Immature natural killer cell (primary cell): ENCODE measurements at places on chromosomes 1 and 21.

DNA sequence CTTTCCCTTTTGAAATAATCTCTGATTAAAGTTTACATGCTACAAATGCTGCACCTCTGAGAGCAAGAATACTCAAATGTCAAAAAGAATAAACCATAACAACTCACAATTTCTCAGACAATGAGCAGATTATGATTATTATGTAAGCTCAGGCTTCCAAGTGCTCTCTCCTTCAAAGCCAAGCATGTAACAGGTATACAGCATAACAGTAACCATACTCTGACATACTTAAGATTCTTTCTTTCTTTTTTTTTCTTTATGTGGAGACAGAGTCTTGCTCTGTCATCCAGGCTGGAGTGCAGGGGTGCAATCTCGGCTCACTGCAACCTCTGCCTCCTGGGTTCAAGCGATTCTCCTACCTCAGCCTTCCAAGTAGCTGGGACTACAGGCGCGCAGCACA, 155.4 kb downstream of the EIF4G3 start:
- no peak for DNase-seq

DNA sequence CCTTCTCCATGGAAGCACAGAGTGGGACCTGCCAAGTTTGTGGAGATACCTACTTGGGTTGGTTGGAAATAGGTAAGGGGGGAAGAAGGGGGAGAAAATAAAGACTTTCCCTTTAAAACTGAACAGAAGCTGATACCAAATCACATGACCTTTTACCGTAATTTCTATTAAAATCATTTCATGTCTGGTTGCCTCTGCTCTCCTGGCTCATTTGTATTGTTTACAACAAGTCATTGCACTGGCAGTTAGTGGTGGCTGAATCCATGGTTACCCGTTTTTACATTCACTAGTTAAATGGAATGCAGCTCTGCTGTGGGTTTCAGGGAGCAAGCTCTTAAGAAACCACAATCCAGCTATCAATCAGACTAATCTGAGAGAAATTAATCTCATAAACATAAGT, 353.7 kb upstream of the ESRRG start:
- DNase-seq = no peak

DNA sequence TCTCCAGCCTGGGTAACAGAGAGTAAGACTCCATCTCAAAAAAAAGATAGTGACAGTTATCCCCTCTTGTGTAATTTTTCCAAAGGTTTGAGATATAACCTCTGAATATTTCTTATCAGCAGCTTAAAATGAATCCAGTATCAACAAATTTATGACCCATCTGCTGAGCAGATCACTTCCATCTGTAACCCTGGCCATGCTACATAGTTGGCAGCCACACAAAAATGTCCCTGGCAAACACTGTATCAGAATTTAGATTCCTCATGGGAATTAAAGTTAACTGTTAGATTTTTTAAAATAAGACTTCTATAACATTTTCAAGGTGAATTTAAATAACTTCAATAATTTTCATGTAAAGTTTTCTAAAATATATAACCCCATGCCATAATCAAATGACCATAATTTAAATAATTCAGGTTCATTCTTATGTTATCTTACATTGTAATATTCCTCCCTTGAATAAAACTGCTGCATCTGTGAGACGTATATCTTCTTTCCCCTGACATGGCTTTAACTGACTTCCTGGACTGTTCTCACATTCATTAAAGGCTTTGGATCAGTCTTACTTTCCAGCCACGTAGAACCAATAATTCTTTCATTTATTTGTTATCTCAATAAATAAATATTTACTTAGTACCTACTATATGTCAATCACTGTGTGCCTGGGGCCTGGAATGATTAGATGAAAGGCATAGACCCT, 5.3 kb upstream of the PRPF38B start:
- DNase-seq = no peak

GRCh38 chr1:93625582-93626327, 55.9 kb downstream of the BCAR3 start:
- no peak for DNase-seq

GRCh38 chr1:1889090-1889750, 1.7 kb downstream of the GNB1 start:
- DNase-seq = no peak

DNA sequence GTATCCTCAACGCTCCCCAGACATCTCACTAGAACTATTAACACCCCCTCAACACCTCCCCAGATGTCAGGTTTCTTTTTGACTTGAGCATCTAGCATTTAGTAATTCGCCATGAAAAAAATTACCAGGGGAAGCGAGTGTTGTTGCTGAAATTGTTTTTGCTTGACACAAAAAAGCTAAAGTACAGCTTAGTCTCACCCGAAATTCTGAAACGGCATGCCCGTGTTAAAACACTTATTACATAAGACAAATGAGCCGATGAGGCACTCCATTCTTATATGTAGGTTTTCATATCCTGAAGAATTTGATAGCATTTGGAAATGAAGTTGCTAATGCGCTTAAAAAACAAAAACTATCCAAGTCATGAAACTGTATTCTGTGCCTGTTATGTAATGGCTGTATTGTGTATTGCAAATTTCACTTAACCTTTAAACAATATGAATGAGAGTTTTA, 1.3 kb upstream of the NRIP1 start:
- no peak for DNase-seq

GRCh38 chr1:247113094-247113497, 8.9 kb upstream of the ZNF669 start:
- no peak for DNase-seq

DNA sequence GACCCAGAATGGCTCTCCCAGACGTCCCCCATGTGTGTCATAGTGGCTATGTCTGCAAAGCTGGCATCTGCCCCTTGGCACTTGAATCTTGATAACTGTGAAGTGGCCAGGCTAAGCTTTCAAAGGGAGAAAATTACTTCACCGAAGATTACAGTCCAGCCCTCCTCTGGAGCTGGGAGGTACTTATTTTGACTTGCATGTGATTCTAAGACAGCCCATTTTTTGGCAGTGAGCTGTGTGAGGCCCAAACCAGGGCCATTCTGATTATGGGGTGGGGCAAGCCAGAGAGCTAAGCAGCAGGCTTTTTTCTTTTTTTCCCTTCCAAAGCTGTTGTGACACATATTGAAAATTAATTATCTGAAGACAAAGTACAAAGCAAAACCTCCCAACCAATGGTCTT, 42.1 kb upstream of the C8B start:
- DNase-seq = no peak

DNA sequence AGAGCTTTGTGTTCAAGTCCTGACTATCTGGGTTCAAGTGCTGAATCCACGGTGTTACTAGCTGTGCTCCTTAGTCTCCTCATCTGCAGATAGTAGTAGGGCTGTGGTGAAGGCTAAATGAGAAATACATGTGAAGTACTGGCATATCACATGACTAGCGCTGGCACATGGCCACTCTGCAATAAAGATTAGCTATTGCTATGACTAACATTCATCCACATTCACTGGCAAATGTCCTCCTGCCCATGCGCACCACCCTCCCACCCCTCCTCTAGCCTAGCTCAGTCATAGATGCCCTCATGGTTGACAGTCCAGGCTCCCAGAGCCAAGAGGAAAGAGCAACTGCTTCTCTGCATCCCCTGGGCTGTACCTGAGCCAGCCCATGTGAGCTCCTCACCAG, 8.5 kb upstream of the COL8A2 start:
- DNase-seq = no peak

GRCh38 chr1:41683681-41684500, 199.4 kb upstream of the EDN2 start:
- DNase-seq = no peak

GRCh38 chr1:118081387-118081786, 103.6 kb downstream of the SPAG17 start:
- DNase-seq = no peak

DNA sequence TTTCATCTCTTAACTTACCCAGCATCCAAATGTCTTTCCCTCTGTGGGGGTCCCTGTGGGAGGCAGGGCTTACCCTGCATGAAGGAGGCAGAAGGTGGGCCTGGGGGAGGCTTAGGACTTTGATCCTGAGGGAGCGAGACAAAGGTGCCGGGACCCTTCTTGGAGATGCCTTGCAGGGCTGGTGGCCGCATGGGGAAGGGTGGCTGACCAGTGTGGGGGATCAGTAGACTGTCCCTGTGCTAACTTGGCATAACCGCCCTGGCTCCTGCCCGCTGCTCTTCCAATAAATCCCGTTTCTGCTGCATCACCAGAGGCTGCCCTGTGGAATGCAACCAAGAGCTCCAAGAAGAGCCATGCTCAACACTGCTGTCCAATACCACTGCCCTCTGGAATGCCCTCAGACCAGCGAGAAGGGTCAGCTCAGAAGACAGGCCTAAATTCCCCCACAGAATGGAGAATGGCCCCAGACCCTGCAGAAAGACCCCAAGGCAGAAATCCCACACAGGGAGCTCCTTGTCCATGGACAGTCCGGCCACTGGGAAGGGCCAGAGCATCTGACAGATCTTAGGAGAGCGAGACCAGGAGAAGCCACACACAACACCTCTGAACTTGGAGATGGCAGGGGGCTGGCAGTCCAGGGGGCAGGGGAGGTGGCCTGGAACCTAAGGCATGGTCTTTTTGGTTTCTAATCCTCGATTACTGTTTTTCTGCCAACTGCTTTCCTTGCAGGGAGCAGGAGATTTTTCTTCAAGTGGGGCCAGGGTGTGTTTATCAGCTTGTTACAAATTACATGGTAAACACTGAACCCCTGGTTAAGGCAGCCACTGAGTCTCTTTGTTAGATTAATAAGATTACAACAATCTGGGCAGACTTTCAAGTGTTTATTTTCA, 46.7 kb upstream of the DMRTB1 start:
- no peak for DNase-seq

DNA sequence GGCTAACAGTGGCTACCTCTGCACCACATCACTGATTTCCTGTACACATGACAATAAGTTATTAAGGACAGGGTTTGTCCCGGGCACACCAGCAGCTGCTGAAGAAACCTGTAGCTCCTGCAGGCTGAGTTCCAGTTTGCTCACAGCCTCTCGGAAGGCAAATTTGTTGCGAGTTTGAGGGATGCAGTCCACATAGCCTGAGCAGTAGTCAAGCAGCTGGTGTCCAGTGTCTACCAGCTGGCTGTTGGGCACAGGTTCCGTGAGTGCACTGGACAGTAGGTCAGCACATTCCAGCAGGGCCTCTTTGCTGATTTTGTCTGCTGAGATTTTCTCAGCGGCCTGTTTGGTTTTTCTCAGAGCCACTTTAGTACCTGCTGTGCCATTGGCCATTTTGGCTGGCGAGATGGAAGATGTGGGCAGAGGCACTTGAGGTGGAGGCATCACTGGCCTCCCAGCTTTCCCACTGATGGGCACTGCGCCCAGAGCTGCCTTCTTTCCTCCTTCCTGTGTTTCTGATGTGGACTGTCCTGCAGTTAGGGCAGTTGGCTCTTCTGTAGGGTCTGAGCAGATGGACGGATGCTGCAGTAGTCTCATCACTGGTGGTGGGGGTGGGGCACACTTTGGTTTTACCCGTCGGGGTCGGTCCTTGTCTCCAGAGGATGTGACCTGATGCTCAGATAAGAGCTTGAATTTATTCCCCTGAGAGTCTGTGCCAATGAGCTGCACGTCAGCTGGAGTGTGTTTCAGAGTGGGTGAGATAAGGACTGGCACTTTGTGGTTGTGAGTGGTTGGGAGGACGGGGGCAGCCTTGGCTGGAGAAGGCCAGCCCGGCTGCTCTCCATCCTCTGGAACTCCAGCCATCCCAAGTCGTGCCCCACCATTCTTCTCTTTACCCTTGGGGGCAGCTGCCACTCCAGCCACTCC, 26.1 kb downstream of the TOR3A start:
- no peak for DNase-seq

DNA sequence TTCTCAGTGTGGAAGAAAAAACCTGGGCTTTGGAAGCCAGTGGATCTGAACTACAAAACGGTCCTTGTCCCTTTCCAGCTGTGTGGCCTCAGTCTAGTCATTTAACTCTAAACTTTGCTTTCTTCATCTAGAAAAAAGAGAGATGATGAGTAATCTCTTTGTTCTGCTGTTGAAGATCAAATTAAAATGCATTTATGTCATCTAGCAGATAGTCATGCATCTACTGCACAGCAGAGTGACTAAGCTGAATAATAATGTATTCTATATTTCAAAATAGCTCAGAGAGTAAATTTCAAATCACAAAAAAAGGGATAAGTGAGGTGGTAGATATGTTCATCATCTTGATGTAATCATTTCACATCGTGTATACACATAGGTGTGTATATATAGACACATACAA, 473.2 kb downstream of the DSCAM start:
- DNase-seq = no peak

DNA sequence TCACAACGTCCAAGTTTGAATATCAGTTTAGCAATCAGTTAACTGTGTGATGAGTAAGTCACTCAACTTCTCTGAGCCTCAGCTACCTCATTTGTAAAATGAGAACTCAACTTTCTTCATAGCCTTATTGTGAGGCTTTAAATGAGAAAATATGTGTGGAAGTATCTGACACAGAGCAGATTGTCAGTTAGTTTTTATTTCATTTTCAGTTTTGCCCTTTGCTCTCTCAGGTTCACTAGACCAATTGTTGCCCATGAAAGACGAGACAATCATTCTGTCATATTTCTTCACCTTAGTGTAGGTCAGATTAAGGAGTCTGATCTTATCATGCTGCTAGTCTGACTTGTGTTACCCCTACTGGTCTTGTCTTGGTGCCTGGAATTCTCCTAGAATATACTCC, 232.8 kb upstream of the PTBP2 start:
- no peak for DNase-seq

DNA sequence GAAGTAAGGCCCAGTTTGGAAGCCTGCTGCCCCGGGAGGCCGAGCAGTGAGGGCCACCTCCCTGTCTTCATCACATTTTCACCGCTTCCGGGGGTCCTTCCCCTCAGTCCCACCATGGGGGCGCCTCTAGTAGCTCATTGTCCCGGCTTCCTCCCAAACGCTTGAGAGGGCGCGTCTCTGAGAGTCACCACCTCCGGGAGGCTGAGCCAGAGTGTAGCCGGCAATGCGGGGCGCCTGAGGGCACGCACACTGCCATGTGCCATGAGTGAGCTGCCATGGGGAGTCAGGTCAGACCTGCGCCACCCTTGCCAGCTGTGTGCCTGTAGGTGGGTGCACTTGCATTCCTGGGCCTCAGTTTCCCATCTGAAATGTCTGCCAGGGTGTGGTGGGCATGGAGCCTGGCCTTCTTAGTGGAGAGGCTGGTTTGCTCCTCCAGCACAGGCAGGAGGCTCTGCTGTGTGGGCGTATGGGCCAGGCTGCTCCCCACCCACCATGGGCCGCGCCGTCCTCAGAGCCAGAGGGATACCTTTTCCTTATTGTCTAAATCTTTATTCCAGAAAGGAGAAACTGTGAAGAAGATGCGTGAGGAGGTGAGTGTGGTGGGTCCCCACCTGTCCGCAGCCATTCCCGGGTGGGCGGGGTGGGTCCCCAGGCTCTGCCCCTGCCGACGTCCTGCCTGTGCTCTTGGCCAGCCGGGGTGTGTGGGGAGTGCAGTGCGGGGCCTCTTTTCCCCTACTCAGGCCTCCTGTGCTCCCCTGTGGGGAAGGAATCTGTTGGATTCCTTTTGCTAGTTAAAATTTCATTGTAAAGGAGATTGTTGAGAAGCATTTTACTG, 81.3 kb upstream of the COL6A1 start:
- DNase-seq = no peak

- DNase-seq = no peak
These were observed 48.8 kb downstream of the DUSP10 start for GRCh38 chr1:221693087-221693486.
